ENCODE measurements at places on chromosomes 2 and 18.

- no peak for DNase-seq
Measured at GRCh38 chr2:53317861-53318260, 449.7 kb upstream of the CHAC2 start.

- no peak for DNase-seq
Measured at GRCh38 chr2:100692906-100693305, 127.0 kb upstream of the NPAS2 start.

DNA sequence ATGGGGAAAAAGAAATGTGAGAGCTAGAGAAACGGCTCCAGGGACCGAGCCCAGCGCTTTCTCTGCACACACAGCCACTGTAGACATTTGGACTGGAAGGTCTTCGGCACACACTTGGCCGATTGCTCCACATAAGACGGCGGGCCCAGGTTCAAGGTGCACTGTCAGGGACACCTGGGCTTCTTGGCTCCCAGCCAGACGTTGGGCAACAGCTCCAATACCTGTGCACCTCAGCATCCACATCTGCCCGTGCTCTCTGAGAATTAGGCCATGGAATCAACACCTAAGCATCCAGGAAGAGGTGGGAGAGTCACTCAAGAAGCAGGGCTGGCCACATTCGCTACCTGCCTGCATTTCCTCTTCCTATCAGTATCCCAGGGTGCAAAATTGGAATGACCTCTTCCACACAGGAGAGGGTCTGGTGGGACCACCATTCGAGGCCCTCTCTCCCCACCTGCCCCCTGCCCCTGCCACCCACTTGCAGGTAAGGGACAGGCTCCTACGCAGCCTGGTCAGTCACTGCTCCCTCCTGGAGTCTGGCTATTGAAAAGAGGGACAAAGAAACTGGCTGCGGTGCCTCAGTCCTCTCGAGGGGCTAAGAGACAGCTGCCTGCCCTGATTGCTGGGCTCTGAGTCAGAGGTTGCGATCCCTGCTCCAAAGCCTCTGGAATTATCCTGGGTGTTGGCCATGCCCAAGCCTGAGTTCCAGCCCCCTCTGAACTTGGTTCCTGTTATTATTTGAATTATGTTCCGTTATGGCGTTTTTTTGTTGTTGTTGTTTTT is 40.1 kb upstream of the TAF1B start:
- no peak for DNase-seq

- DNase-seq, result peak; percentile 8
Measured at GRCh38 chr2:28449488-28450395, 46.1 kb upstream of the PLB1 start.

DNA sequence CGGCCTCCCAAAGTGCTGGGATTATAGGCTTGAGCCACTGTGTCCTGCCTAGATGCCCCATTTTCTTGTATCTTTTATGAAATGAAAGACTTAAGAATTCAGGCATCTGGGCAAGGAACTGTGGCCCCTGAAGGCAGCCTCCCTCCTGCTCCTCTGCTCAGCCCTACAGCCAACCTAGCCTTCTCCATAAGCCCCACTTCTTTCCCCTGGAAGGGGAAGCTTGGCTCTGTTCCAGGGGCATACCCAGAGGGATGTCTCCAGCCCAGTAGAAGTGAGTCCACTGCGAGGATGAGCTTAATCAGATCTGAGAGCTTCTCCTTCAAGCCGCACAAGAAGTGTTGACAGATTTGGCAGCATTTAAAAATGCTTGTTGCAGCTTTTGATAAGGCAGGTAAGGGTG is 39.7 kb downstream of the RHOB start:
- DNase-seq, result no peak

DNA sequence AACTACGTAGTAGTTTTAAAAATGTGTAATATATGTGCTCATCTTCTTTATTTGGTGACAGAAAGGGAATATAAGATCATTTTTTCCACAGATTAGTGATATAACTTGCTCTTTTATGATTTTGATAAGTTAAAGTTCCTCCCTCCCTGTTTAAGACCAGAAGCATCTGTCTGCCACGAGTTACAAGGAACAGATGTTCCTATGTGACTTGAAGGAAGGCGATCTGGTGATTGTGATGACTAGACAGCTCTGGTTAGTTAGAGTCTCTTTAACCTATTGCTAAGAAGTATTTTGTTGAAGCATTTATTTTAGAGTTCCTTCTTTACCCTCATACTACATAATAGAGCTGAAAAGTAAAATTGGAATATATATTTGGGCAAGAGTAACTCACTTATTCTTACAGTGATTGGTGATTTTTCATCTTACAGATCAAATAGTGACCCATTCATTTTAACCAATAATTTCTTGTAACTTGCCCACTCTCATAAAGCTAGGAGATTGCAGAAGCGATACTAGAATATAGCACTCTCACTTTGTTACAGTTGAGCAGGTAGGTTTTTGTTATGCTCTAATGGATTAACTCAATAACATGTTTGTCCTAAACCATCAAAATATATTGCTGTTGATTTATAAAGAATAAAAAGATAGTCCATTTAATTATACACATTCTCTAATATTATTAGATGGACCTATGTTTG is 218.7 kb downstream of the SLC4A10 start:
- no peak for DNase-seq
